ENCODE measurements at places on chromosomes 13 and 19.

DNA sequence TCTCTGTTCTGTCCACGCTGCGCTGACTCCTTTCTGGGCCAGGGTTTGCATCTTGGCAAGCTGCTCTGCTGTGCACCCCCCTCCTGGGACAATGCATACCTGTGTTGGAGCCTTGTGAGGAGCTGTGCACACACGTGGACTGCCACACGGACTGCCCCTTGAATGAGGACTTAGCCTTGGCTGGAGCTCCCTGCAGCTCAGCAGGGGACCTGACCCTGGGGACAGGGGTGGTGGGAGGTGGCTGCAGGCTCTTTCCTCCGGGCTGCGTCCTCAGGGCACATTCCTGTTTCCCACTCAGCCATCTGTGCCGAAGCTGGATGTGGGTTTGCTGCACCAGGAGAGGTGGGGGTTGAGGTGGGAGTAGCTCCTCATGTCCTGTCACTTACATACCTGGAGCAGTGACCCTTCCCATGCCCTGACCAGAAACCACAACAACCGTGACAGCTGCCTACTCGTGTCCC, 8.2 kb downstream of the RAB11B start:
- no peak for DNase-seq

DNA sequence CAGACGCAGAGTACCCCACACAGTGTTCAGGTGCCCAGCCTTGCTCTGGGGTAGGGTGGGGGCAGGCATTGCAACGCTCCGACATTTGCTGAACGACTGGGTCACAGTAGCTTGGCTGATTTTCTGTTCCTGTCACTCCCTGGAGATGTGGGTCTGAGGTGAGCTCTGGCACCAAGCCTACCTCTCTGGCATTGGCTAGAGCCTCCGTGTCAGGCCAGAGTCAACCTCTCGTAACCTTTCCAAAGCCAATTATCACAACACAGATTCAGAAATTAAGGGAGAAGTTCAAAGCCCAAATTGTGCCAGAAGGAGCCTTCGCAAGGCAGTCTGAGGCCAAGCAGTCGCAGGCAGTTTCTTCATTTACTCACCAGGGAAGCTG, 117.2 kb downstream of the IRS2 start:
- no peak for DNase-seq

- DNase-seq: no peak
Observed at GRCh38 chr13:45732916-45733315, 30.8 kb downstream of the CBY2 start.

DNA sequence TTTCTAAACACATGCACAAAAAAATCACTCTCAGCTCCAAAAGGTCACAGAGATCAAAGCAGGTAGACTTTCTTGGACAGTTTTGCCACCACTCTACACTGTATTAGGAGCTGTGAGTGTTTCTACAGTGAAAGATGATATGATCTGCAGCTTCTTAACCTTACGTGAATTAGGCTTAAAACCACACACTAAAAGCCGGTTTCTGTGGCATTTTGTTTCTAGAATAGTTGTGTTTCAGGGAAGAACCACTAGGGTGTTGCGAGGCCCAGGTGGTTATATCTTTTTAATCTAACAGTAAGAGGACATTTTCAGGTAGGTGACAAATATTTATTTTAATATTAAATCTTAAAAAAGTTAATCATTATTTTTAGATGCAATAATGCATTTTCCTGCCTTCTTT, 216.4 kb downstream of the KLF5 start:
- DNase-seq: no peak

GRCh38 chr13:30042891-30043630, 192.6 kb upstream of the UBL3 start:
- DNase-seq: no peak

GRCh38 chr13:99867535-99868257, 103.9 kb downstream of the ZIC5 start:
- DNase-seq: no peak

- DNase-seq: no peak
Observed at GRCh38 chr13:37806666-37807065, 62.9 kb downstream of the TRPC4 start.
